HuH-7 (cell line): ENCODE measurements at places on chromosomes 2 and 18.

DNA sequence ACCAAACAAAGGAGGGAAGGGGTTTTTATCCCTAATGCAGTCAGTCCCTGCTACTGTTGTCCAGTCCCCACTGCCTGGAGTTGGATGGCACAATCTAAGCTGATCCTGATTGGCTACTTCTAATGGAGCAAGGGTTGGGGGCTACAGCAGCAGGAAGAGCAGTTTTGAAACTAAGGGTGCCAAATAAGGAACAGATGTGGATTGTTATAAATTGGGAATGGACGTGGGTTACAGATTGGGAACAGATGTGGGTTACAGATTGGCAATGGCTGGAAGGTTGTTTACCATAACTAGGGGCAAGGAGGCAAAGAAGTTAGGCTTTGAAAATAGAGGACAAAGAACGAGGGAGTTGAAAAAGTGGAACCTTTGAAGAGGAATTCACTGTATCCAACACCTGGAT, 16.0 kb upstream of the PROM2 start:
- no peak for DNase-seq

GRCh38 chr18:10234281-10234680, 220.2 kb upstream of the APCDD1 start:
- no peak for DNase-seq

- no peak for DNase-seq
Measured at GRCh38 chr2:179454443-179455171, 190.0 kb upstream of the SESTD1 start.

- peak; percentile 69 for DNase-seq
Measured at GRCh38 chr18:50268022-50268747, 1.9 kb upstream of the CFAP53 start.
